ENCODE measurements at places on chromosomes 2 and 18.
A peak's percentile ranks its signal among the peaks of the same experiment; 100 is the strongest.

- DNase-seq, result no peak
Observed at GRCh38 chr2:128237081-128237534, 81.6 kb downstream of the HS6ST1 start.

- DNase-seq, result no peak
Observed at GRCh38 chr2:51711766-51712165, 679.8 kb upstream of the NRXN1 start.

GRCh38 chr2:54149638-54150441, 34.4 kb downstream of the ACYP2 start:
- no peak for DNase-seq

- peak; percentile 83 for DNase-seq
Observed at GRCh38 chr2:120174963-120175581, 48.1 kb downstream of the TMEM185B start.

DNA sequence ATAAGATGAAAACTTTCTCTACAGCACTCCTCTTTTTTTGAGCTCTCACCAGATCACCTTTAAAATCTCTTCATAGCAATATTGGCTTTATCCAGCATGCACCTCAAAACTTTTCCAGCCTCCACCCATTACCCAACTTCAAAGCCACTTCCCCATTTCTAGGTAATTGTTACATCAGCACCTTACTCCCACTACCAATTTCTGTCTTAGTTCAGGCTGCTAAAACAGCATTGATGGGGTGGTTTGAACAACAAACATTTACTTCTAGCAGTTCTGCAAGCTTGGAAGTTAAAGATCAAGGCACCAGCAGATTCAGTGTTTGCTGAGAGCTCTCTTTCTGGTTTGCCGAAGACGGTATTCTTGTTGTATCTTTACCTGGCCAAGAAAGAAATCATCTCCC, 114.0 kb upstream of the SLC39A10 start:
- no peak for DNase-seq

GRCh38 chr2:8234757-8235374, 447.0 kb upstream of the ID2 start:
- no peak for DNase-seq

DNA sequence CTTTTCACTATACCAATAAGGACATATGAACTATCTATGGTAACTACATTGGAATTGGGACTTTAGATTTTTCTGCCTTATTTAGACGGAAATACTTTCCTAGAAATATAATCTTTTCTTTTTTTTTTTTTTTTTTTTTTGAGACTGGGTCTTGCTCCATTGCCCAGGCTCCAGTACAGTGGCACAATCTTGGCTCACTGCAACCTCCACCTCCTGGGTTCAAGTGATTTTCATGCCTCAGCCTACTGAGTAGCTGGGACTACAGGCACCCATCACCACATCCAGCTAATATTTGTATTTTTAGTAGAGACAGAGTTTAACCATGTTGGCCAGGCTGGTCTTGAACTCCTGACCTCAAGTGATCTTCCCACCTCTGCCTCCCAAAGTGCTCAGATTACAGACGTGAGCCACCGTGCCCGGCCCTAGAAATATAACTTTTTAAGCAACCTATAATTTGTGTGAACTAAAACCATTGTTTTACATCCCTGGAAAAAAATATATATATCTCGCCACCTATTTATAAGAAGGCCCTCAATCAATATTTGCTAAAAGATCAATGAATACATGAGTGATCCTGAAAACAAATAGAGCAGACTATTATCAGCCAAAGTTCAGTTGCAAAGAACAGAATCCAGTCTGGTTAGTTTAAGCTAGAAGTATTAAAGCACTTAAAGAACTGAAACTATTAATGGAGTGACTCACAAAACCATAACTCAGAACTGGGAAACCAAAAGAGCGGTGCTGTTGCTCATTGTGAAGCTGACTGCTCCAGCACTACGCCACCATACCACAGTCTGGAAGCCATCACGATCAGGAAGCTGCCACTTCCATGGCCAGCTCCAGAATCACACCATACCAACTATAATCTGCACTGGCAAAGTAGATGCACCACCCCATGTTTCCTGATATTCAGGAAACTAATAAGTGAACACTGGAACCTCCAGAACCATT, 8.4 kb upstream of the HNRNPLL start:
- no peak for DNase-seq

GRCh38 chr2:53379547-53379946, 388.1 kb upstream of the CHAC2 start:
- DNase-seq, result no peak

DNA sequence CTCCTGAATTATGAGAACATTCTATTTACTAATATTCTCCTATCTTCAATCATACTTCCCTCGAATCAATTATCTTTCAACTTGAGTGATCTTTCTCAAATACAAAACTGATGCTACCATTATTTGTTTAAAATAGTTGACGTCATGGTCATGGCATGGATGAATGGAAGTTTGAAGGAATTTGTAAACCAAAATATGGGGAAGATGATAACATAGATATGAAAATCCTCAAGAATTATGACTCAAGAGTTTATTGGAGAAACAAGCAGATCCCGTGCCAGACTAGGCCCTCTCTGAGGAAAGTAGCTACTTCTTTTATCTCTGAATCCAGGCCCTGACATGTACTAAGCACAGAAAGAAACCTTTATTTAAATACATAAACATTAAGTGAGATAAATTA, 270.4 kb upstream of the MC4R start:
- DNase-seq, result no peak

DNA sequence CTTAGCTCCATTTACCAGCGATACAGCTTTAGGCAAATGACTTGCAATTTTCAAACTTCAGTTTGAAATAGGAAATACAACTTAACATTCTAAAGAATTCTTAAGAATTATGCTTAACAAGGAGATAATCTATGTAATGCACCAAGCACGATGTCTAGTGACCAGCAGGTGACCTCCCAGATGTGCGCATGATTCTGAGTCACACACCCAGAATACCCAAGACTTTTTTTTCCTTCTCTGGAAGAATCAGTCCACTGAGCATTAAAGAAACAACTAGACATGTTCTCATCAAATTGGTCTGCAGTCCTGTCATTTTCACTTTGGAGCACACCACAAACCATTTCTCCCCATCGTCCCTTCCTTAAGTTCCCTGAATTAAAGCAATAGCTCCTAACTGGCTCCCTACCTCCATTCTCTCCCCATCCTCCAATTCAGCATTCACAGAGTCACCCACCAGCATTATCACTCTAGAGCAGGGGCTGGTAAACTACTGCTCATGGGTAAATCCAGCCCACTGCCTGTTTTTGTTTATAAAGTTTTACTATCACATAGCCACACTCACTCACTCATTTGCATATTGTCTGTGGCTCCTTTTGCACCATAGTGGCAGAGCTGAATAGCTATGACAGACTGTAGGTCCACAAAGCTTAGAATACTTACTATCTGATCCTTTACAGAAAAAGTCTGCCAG, 13.2 kb downstream of the EVA1A start:
- no peak for DNase-seq

DNA sequence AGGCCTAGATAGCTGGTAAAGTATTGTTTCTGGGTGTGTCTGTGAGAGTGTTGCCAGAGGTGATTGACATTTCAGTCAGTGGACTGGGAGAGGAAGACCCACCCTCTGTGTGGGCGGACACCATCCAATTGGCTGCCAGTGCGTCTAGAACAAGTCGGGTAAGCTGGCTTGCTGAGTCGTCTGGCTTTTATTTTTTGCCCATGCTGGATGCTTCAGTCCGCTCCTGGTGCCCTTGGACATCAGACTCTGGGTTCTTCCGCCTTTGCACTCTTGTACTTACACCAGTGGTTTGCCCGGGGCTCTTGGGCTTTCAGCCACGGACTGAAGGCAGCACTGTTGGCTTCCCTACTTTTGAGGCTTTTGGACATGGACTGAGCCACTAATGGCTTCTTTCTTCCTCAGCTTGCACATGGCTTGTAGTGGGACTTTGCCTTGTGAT, 24.3 kb downstream of the DIS3L2 start:
- DNase-seq, result no peak

DNA sequence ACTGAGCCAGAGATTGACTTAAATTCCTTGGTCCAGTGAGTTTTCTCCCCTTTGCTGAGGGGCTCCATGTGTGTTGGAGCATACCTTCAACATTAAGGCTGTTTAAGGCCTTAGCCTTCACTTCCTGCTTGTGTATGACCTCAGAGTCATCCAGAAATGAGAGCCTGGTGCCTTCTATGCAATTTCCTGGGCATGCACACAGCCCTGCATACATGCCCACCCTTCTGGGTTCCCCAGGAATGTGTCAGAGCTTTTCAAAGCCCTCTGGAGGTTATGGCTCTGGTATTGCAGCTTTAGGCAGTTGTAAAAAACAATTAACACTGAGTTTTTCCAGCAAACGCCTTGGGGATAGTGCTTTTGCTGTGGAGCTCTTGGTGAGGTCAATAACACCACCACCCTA, 16.7 kb downstream of the IL1R1 start:
- no peak for DNase-seq

DNA sequence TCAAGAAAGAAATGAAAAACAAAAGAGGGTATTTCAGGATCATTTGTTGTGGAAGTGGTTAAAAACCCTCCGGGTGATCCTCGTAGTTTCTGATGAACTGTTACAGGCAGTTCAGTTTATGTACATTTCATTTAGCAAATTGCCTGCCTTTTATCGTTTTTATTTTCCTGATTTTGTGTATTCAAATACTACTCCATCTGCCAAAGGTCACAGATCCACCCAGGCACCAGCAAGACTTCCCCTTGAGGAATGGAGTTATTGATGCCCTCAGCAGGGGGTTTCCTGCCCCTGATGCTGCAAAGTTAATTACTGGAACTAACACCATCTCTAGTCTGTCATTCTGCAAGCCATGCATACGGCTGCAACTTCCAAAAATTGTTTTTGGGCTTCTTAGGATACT, 641.9 kb downstream of the SLC4A3 start:
- DNase-seq, result no peak

GRCh38 chr2:74168739-74169138, 9.9 kb downstream of the MOB1A start:
- DNase-seq, result no peak

DNA sequence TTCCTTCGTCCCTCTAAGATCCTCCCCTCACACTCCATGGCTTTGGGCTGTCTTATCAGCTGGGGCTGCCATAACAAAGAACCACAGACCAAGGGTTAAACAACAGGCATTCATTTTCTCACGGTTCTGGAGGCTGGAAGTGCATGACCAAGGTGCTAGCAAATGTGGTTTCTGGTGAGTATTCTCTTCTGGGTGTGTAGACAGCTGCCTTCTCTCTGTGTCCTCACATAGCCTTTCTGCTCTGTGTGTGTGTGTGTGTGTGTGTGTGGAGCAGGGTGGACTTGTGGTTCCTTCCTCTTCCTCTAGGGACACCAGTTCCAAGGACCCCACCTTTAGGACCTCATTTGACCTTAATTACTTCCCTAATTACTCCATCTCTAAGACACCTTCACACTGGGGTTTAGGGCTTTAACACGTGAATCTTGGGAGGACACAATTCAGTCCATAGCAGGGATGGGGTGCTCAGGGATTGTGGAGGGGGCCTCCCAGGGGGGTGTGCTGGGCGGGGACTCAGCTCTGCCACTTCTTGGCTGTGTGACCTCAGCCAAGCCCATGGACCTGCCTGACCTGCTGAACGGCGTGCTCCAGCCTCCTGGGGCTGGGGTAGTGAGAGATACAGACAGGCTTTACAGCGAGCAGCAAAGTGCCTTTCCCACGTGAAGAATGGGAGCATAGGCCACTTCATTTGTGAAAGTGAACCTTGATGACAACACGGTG, 38.0 kb downstream of the ACKR3 start:
- no peak for DNase-seq

GRCh38 chr2:68870215-68870614, 982 bp downstream of the BMP10 start:
- DNase-seq, result no peak

DNA sequence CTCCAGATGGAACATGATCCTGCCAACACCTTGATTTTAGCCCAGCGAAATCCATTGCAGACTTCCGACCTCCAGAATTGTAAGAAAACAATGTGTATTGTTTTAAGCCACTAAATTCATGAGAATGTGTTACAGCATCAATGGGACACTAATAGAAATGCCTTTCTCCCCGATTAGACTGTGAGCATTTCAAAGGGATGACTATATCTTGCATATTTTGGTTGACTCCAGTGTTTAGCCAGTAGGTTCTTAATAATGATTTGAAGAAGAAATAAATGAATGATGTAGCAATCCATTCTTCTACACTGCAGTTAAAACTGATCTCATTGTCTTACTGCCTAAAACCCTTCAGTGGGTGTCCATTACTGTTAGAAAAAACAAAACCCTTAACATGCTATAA, 67.4 kb upstream of the ACVR1C start:
- no peak for DNase-seq

GRCh38 chr18:12422936-12423335, 15.2 kb downstream of the PRELID3A start:
- no peak for DNase-seq

DNA sequence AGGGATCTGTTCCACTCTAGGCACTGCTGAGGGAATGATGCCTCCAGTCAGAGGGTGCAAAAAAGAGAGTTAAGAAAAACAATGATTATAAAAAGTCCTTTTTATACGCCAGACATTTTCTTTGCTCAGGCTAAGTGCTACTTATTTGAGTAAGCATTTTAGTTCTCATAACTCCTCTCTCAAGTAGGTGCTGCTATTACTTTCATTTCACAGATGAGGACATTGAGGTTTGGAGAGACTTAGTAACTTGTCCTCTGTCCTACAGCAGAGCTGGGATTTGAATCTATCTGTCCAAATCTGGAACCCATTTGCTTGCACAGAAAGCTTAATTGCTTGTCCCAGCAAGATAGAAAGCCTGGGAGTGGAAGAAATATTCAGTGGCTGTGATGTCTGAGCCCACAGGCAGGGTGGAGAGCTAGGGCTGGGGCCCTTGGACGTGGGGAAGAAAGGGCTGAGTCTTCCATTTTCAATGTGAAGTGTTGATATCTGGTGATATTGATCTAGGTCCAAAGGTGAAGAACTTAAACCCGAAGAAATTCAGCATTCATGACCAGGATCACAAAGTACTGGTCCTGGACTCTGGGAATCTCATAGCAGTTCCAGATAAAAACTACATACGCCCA, 5.8 kb downstream of the IL37 start:
- DNase-seq, result no peak

GRCh38 chr2:38765551-38765950, 12.5 kb upstream of the GEMIN6 start:
- DNase-seq, result no peak

DNA sequence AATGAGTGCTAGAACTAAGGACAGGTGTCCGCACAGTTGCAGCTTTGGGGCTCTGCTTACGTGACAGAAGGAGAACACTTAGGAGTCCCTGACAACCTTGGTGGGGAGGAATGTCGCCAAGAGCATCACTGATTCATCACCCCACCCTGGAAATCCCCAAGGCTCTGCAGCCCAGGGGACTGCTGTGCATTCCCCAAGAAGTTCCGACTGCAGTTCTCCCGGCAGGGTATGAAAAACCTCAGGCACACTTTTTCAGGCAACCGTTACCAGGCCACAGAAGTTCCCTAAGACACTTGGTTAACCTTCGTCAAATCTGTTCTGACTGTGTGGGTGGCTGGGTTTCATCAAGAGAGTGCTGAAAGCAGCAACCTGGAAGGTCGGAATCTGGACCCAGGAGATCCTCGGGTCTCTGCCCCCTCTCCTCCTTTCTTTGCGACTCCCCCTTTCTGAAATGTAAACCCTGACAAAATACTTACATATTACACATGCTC, 192.1 kb upstream of the CXCR4 start:
- no peak for DNase-seq

- DNase-seq, result no peak
Observed at GRCh38 chr18:76395609-76396008, 99.4 kb downstream of the ZNF516 start.

- DNase-seq, result no peak
Observed at GRCh38 chr2:191174442-191174841, 23.6 kb upstream of the STAT4 start.

GRCh38 chr2:203824603-203825002, 43.0 kb upstream of the CTLA4 start:
- no peak for DNase-seq

GRCh38 chr18:22868831-22869230, 64.3 kb upstream of the RBBP8 start:
- no peak for DNase-seq

Measured in pons (tissue), 1 donor.